IMR-90 (cell line): ENCODE measurements at places on chromosomes 4 and X. TPM values are rescaled to one million over a fixed set of nuclear protein-coding genes. Genes with fewer than 3 reads are reported as not detected.
A peak's percentile ranks its signal among the peaks of the same experiment; 100 is the strongest.

DNA sequence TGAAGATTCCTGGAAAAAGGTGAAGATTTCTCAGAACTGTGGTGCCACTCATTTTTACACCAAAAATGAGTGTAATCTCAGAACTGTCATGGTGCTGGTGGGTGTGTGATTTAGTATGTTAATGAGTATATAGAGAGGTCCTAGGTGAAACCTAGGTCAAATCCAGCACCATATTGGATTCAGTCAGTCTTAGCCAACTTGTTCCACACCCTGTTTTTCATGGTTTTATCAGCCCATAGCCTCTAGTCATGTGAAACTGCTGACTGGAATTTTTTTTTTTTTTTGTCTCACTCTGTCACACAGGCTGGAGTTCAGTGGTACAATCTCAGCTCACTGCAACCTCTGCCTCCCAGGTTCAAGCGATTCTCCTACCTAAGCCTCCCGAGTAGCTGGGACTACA is 58.0 kb downstream of the LAS1L start:
- DNase-seq: no peak

DNA sequence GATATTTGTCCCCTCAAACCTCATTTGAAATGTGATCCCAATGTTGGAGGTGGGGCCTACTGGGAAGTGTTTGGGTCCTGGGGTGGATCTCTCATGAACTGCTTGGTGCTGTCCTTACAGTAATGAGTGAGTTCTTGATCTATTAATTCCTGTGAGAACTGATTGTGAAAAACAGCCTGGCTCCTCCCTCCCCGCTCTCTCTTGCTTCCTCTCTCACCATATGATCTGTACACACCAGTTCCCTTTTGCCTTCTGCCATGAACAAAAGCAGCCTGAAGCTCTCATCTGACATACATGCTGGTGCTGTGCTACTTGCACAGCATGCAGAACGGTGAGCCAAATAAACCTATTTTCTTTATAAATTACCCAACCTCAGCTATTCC is 11.2 kb upstream of the YIPF7 start:
- no peak for DNase-seq

DNA sequence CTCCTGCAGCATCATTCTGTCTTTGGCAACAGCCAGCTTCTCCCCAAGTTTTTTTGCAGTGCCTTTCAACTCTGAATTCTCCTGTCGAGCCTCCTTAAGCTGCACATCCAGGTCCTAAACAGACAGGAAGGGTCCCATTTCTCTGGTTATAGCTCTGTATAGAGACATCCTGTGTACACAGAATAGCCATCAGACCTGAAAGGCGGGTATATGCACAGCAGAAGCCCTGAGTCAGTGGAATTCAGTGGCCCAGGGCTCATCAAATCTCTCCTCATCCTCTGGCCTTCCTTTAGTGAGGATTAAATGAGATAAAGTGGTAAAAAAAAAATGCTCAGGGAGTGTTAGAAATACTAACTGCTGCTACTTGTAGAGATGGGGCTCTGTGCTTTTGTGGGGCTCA is 73.8 kb downstream of the FAM184B start:
- DNase-seq: no peak

- no peak for DNase-seq
Observed at GRCh38 chr4:127327491-127327890, 305.3 kb upstream of the INTU start.

DNA sequence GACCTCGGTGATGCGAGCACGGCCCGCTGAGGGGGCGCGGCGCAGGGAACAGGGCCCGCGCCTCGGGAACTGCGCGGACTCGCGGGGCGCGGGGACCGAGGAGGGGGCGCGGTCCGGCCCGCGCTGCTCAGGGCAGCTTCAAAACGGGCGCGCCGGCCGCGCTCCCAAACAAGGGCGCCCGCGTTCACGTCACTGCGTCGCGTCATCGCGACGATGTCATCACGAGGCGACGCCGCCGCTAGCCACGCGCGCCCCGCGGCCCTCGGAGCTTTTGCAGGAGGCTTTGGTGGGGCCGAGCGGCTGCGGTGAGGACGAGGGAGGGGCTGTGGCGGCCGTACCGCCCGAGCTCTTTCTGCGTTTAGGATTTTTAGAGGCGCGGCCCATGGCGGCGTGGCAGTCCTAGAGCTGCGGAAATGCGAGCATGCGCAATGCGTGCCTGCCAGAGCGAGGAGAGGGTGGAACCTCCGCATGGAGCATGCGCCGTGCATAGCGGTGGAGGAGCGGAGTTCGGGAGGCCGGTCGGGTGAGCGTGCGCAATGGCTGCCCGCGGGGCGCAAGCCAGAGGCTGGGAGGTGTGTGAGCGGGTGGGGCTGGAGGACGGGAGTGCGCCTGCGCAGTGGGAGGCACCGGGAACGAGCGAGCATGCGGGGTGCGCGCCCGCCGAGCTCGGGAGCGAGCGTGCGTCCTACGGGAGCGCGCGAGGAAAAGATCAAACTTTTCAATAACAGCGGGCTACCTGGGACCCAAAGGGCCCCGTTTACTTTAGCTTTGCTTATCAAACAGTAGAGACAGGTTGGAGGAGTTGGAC is at the start of gene PPP2R3B:
PPP2R3B (minus strand) TSS at position 140 of the 808 bp plus-strand sequence. CDS start 216 bp downstream, outside the sequence.
- peak; percentile 98 for DNase-seq

DNA sequence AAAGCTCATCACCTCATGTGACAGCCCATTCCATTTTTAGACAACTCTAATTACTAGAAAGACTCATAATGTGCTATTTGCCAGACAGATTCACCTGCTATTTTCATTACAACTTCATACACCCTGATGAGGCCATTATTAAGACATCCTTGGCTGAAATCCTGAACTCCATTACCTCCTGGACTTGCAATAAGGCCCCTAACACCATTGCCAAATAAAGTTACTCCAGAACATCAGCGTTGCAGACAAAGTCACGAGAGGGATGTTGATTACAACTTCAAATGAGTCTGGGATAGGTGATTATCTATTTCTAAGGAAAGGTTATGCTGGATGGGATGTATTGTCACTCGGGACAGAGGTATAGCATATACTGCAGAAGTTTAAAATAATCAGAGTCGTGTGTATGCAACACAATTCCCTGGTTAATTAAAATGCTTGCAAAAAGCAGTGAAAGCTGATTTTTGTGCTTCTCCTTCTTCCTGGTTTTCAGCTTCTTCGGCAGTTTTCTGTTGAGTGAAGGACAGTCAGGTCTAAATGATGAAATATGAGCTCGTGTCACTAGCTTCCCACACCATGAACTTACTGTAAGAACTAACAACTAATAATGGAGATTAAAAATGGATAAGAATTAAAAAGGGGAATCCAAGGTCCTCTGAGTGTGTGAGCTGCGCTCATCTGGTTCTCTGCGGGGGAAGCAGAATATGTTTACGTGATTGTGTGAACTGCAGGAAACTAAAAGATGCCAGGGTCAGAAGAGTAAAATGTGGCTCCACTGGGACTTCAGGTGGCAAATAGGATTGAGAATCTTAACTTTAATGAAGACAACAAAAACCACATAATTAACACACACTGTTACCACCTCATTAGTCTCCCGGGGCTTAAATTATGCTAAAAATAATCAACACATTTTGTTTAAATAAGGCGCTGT is 17.6 kb upstream of the SOD3 start:
- DNase-seq: peak; percentile 65

- DNase-seq: no peak
Observed at GRCh38 chr4:101910786-101911373, 120.3 kb downstream of the BANK1 start.

DNA sequence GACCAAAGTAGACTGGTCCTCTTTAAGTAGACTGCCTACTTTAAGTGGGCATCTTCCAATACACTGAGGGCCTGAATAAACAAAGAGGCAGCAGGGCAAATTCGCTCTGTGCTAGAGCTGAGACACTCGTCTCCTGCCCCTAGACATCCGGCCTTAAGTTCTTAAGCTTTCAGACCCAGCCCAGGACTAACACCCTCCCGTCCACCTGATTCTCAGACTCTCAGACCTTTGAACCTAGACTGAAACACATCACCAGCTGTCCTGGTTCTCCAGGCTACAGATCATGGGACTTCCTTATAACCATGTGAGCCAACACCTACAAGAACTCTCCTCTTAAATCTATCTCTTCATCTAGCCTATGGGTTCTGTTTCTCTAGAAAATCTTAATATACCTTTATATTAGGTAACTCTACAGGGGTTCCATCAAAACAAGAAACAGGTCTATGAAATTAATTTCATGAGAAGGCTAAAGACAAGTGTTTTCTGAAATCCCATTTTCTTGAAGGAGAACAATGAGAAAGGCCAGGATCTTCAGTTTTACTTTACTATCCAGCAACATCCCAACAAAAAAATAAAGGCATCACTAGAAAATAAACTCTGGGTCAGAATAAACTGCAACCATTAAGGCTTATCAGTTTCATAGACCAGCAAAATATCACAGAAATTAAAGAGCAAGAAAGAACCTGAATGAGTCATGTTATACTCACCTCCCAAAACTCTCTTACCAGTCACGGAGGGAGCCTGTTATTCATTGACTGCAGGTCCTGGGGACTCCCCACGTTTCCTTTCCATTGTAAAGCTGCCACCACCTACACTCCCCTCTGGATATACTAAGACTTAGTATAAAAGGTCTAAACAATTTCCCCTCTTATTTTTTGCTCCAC is 14.8 kb downstream of the ADGRA3 start:
- peak; percentile 87 for DNase-seq

DNA sequence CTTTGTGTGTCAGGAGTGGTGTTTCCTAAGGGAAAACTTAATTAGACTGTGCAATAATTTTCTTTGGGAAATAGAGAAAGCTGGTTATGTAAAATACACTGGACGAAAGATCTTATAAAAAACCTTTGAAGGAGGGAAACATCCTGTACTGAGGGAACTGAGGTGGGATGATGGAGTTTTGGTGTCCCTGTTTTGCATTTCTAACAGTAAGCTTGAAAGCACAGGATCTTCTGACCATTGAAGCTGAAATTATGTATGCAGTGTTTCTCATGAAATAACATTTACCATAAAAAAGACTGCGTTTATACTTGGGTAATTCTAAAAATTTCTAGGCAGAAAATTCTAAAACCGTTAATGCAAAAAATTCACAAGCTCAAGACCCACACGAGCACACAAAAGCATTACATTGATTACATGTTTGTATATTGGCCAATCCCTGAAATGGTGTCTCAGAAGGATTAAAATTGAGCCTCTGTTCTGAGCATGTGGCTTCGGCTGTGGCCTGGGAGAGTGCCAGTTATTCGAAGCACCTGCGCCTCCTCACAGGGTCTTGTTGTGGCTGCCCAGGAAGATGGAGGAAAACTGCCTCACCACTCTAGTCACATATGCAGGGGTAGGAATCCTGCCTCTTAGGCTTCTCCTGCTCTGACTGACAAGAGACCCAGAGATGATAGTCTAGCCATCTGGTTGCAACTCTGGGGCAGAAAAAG is 49.5 kb downstream of the JADE3 start:
- no peak for DNase-seq

- DNase-seq: no peak
Observed at GRCh38 chr4:80295336-80295735, 28.9 kb downstream of the FGF5 start.

DNA sequence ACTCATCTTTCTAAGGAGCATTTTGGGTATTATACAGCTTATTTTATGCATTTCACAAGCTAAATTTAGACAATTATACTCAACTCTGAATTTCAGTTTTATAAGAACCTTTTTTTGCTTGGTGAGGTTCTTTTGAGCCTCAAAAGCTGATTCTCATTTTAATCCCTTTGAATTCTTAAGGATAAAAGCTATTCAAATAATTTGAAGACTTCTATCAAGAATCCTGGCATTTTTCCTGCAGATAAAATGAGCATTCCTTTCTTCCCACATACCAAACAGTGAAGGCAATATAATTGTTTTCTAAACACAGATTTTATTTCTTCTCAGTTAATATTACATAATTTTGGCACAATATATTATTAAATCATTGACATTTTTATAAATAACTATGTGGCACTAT is 118.4 kb upstream of the GPM6A start:
- no peak for DNase-seq

DNA sequence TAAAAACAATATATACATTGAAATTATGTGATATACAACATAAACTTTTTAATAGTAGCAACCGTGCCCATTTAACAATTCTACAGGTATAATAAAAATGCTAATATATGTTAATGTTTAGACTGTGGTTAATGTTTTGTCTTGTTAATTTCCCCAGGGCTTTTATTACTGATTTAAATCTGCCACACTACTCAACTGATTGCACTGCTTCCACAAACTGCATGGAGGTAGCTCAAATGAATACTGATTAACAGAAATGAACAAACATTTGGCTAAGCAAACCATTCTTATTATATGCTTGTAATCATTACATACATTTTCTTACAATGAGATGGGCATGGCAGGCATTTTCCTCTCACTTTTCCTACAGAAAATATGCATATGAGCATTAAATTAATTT is 275.9 kb downstream of the GPC3 start:
- no peak for DNase-seq

- DNase-seq: no peak
Observed at GRCh38 chr4:119731146-119731742, 102.6 kb upstream of the PDE5A start.

- DNase-seq: peak; percentile 6
Observed at GRCh38 chrX:150899191-150899757, 806 bp upstream of the CD99L2 start.

DNA sequence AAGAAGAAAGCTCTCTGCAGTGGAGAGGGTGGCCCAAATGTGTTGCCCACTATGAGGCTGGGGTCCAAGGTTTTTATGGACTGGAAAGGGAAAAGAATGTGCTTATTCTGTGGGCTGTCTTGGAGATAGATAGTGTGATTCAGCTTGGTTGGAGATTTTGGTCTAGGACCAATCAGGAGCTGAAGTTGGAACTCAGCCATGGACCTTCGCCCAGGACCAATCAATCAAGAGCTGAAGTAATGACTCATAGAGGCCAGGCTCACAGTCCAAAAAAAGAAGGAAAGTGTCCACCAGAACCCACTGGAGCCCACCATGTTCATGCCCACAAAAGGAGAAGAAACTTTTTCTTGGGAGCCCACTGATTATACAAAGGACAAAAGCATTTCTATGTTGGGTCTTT is 369.5 kb downstream of the UBE2NL start:
- no peak for DNase-seq

GRCh38 chr4:32661229-32661628 is 1941.1 kb downstream of the PCDH7 start:
- DNase-seq: no peak

GRCh38 chr4:43992552-43992951 is 456.1 kb downstream of the KCTD8 start:
- no peak for DNase-seq

GRCh38 chr4:19304028-19304427 is 947.7 kb upstream of the SLIT2 start:
- DNase-seq: peak; percentile 57

DNA sequence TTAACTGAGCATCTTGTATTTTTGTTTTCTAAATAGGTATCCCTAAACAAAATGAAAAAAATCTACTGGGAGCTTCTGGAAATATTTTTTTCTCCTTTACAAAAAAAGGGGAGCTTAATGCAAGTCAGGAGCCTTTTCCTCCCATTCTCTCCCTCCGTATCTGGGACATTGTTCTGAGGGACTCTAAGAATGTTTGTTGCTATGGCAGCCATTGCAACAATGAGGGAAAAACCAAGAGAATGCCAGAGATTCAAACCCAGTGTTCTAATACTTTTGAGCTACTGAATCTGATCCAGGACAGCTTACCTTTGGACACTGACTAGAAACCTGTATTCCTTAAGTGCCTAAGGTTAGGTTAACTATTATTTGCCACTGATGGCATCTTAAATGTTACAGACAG is 485.7 kb upstream of the HS3ST1 start:
- no peak for DNase-seq

CXCL10 gene
- 0.18 and 0.28 TPM in 2 replicates for total RNA-seq

MTMR8 gene
- total RNA-seq: under 0.01 TPM in 1 of 2 replicates, not detected in the other

ATP2B3 gene
- total RNA-seq: under 0.01 TPM in 1 of 2 replicates, not detected in the other

CENPVL2 gene
- total RNA-seq: not detected in 2 replicates
